ENCODE measurements at places on chromosomes 12 and 14.

- DNase-seq, result no peak
These were observed 40.6 kb upstream of the CDKN3 start for GRCh38 chr14:54356172-54356571.

DNA sequence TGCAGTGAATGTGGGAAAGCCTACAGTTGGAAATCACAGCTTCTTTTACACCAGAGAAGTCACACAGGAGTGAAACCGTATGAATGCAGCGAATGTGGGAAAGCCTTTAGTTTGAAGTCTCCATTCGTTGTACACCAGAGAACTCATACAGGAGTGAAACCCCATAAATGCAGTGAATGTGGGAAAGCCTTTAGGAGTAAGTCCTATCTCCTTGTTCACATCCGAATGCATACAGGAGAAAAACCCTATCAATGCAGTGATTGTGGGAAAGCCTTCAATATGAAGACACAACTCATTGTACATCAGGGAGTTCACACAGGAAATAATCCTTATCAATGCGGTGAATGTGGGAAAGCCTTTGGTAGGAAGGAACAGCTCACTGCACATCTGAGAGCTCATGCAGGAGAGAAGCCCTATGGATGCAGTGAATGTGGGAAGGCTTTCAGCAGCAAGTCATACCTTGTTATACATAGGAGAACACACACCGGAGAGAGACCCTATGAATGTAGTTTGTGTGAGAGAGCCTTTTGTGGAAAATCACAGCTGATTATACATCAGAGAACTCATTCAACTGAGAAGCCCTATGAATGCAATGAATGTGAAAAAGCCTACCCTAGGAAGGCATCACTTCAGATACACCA is 24.6 kb downstream of the ZNF26 start:
- no peak for DNase-seq

DNA sequence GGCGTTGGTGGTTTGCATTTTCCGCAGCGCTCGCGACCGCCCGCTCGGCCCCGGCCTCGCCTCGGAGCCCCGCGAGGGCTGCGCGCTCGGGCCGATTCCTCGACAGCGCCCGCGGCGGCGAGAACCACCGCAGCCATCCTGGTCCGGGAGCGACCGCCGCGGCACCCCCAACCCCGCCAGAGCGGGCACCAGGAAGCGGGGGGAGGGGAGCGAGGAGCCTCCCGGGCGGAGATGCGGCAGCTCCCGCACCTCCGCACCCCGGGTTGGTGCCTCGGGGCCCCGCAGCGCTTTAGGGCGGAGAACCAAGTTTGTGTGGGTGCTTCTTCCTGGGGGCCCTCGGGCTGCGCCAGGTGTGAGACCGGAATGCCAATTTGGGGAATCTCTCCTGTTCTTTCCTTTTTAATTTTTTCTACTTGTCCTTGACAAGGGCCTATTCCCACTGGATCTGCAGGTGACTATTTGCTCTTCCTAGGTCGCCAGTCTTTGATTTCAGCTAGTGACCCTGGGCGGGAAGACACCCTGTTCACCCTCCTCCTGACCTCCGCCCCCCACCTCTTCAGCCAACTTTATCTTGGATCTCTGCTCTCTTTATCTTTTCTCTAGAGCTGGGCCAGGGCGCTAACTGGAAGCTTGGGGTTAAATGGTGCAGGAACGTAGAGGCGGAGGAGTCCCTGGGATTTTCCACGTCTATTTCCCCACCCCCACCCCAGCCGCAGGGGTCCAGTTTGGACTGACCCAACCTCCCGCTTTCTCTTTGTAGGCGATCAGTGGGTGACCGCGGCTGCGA is at the start of gene SOCS2:
SOCS2 (plus strand) TSS at position 751 of the 787 bp plus-strand sequence. CDS start 223 bp downstream, outside the sequence.
- DNase-seq, result no peak

DNA sequence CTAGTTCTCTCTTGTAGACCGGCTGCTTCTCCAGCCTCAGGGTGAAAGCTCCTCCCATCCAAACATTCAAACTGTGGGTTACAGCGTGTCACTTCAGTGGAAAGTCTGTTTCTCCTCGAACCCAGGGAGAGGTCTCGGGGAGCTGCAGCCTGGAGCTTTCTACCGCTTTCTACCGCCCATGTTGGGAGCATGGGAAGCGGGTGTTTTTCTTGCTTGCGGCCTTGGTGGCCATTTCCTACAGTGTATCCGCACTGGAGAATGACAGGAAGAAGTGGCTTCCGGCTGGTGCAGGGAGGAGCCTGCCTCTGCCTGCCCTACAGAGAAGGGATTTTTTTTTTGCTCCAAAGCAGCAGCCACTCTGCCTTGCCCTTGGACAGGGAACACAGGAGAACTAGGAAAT is 21.2 kb downstream of the ZFP36L1 start:
- DNase-seq, result no peak

DNA sequence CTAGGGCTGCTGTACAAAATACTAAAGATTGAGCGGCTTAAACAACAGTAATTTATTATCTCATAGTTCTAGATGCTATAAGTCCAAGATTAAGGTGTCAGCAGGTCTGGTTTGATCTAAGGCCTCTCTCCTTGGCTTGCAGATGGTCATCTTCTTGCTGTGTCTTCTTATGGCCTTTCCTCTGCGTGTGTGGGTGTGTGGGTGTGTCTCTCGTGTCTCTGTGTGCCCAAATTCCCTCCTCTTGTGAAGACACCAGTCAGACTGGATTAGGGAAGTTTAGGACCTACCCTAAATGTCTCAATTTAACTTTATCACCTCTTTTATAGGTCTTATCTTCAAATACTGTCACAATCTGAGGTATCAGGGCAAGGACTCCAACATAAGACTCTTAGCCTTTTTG is 28.3 kb downstream of the DDHD1 start:
- no peak for DNase-seq

GRCh38 chr14:51612449-51612848 is 39.3 kb upstream of the FRMD6 start:
- no peak for DNase-seq

DNA sequence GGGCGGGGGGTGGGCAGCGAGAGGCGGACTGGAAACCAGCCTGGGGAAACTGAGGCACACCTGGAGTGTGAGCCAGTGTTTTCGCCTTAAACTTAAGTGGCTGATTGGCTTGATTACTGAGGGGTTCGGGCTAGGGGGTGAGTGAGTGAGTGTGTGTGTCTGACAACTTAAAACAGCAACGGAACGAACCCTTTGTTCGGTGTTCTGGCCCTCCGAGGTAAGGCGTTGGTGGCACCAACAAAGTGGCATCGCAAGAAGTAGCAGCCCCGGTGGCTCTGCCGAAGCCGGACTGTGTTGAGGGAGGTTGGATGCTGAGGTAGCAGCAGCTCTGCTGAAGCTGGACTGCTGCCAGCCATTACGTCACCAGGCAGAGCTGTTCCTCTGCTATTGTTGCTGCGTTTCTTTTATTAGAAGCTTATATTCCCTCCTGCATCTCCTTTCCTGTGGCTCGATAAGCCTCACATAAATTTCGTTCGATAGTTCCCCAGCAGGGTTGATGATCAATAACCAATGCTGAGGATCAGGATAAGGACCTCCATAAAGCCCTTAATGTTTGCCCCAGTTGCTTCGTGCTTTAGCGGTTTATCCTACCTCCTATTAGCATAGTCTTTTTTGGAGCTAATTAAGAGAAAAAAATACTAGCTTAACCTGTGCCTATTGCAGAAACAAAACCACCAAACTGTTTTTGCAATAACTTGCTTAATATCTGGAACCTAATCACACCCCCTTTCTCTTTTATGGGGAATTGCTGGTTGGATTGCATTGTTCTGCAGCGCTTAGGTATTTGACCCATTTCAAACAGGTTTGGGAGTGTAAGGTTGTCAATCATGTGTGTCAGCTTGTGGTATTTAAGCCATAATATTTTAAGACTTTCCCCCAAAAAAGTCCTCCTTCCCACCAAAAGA is 1.3 kb downstream of the GPR137C start:
- DNase-seq, result peak; percentile 13

DNA sequence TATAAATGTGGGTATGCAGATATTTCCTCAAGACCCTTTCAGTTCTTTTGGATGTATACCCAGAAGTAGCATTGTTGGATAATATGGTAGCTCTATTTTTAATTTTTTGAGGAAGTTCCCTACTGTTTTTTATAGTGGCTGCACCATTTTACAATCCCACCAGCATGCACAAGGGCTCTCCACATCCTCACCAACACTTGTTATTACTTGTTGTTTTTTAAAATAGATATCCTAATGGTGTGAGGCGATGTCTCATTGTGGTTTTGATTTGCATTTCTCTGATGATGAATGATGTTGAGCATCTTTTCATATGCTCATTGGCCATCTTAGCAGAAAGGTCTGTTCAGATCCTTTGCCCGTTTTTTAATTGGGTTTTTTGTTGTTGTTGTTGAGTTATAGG is 47.1 kb downstream of the DIP2B start:
- no peak for DNase-seq

DNA sequence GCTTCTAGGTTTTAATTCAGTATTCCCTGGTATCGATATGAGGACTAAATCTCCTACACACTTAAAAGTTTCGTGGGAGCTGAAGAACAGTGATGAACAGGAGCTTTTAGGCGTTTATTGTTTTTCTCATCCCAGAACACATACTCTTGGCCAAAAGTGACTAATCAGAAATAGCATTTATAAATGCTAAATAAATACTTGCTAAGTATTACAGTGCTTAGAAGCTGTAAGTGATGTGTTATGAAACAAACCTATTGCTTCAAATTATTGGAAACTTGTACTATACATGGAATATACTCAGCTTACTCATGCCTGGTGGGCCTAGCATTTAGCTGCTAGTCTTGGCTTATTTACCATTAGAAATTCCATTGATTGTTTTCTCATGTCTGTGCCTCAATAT is 24.9 kb downstream of the FRS2 start:
- DNase-seq, result no peak

- no peak for DNase-seq
These were observed 2.8 kb downstream of the KRT78 start for GRCh38 chr12:52845946-52846345.

GRCh38 chr12:23662966-23663365 is 286.5 kb downstream of the SOX5 start:
- DNase-seq, result no peak

DNA sequence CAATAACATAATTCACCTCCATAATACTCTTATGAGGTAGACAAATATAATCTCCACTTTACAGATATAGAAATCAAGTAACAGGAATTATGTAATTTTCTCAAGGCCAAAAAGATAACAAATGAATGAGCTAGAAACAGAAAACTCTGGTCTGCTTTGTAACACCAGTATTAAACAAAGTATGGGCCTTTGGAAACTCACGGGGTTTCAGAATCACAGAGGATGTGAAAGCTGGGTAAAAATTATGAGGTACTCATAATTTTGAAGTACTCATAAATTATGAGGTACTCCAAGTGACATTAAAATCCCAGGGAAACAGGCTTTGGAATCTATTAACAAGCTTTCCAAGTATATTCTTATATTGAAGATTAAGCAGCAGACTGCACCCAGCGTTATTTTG is 140.2 kb downstream of the MED13L start:
- DNase-seq, result no peak

- no peak for DNase-seq
These were observed 1327.7 kb upstream of the SEL1L start for GRCh38 chr14:82861313-82861712.

DNA sequence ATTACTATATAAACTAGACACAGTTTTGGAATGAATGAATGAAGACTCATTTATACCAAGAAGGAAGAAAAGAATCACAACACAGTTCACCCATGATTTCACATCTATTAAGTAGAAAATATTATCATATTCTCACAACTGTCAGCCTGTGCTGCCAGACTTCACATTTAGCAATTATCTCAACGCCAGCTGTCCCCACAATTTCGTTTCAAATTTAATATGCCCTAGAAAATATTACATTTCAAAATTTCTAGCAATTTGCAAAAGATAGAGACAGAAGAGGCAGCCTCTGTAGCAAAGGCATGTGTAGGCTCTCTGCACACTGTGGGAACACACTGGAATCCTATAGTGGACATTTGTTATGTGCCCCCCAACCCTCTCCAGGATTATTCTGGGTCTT is 83.6 kb downstream of the ANKS1B start:
- DNase-seq, result no peak

DNA sequence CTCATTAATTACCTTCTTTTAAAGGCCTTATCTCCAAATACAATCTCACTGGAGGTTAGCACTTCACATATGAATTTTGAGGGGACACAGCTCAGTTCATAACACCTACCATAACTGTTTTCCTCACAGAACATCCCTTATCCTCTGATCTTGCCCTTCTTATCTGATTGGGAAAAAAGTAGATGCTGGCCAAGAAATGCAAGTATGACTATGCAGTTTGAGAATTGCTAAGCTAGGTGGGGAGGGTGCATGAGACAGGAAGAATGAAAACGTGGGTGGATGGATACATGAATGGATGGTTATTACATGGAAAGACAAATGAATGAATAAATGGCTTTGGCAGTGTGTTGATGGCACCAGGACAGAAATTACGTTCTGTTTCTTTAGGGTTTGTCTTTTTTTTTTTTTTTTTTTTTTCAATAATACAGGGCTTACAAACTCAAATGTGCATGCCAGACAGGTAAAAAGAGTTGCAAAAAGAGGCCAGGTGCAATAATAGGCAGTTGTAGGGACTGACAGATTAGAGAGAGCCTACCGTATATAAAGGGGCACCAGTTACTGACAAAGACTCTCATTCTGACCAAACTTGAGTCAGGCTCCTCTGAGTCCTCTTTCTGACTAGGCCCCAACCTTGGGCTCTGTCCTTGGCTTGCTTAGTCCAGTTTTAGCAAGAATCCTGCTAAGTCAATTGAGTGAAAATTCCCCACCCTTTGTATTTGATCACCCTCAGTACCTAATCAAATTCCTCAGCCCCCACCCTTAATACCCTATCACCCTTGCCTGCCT is 304.9 kb downstream of the ZFP36L1 start:
- DNase-seq, result no peak

DNA sequence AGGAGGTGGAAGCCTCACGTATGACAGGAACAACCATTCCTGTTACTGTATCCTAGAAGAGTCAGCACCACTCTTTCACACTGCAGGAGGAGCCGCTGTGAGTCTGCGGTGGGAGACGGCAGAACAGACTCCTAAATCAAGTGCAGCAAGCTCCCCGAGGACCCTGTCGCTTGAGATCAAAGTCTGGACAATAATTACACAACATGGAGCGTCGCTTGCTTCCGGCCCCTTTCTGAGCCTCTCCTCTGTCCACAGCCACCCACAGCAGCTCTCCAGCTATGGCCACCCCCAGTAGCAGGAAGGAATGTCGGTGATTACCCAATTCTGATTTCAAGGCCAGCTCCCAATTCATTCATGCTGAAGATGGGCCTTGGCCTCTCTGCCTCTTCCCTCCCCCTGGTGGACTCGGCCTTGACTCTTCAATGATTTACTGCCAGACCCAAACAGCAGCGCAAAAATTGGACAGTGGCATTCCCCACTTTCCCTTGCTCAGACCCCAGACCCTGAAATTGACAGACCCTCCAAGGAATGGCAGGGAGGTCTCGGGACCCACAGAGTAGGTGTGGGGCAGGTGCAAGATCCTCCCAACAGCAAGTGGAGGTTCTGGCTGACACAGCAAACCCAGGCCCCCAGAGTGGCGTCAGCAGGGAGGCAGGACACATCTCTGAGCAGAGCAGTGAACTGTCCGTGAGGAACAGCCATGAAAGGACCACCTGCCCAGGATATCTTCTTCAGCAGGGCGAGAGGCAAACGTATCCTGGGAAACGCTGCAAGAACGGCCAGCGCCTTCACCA is 272.7 kb upstream of the DIO3 start:
- no peak for DNase-seq
